NCI-H2107 (cell line): ENCODE measurements at places on chromosomes 16 and 17.

DNA sequence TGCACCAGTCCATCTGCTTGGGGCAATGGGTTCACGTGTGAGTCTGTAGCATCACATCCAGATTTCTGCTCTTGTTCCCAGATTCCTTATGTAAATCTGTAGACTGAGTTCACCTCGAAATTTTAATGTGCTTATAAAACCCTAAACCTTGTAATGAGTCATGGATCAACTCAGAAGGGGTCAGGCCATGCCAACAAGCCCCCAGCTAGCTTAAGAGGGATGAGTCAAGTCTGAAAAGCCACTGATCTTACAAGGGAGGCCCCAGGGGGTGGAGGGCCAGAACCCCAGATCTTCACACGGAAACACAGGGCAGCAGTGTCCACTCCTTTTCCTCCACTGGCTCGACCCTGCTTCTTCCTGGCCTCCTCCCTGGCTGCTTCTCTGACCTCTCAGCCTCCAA, 399.1 kb upstream of the CDH5 start:
- no peak for DNase-seq

DNA sequence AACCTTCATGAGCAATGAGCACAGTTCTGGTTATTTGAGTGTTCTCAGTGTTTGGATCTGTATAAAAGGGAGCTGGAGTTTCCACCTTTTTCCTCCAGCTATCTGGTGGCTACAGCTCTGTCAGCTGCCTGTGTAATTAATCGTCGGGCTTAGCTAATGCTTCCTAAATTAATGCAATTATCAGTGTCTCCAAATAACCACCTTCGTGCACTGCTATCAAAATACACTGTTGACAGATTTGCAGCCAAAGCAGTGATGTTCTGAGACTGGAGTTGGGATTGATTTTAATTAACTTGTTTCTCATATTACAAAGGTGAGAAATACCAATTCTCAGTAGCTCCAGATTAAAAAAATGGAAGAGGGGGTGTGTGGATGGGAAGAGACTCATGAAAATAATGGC, 325.8 kb downstream of the CBLN1 start:
- DNase-seq = no peak

GRCh38 chr17:34379868-34380267, 16.8 kb upstream of the CCL1 start:
- DNase-seq = no peak

- no peak for DNase-seq
These were observed 128.9 kb upstream of the WSCD1 start for GRCh38 chr17:5941258-5941657.

GRCh38 chr16:4225075-4225474, 16.8 kb downstream of the SRL start:
- DNase-seq = no peak

DNA sequence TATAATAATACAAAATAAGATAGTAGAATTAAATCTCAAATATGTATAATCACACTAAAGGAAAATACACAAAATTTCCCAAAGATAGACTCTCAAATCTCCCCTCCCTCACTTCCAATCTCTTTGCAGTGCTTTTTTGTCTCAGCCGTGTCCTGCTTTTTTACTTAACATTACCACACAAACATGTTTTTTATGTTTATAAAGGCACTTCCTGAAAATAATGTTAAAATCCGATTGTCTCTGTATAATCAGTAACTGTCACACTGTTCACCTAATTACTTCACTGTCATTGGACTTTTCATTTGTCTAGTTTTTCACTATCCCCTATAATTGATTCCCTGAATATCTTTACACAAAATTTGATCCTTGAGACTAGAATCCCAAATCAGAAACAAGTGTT, 38.2 kb upstream of the ALDH3A2 start:
- no peak for DNase-seq

- DNase-seq = no peak
These were observed 45.1 kb upstream of the NOS2 start for GRCh38 chr17:27845264-27846041.

DNA sequence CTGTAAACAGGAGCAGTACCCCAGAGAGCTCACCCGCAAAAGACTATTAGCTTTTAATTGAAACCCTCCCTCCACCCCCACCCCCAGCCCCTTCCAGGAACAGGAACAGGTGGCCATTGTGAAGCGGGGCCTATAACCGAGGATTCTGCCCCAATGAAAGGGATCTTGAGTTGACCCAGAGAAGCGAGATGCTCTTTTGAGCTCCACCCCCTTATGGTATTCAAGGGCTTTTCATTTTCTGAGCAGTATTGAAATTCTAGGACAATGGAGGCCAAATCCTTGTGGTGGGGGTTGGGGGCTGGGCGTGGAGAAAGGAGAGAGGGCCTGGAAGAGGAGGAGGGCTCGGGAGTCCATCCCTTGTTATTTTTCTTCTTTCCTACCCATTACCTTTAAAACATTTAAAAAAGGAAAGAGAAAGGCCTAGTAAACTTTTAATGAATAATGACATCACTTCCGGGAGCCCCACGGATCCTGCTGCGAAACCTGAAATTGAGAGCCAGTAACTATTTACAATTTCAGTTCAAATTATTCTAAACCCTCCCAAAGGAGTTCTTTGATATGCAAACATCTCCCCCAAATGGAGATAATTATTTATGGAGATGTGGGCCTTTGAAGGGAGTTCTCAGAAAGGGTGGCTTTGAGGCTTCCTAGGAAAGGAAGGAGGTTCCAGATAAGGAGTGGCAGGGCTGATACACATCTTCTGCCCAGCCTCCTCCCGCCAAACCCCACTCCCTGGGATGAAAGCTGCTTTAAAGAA, 30.5 kb downstream of the HS3ST3B1 start:
- no peak for DNase-seq

- no peak for DNase-seq
These were observed 205.2 kb upstream of the WSCD1 start for GRCh38 chr17:5864741-5865657.

GRCh38 chr17:27959382-27959709, 66.2 kb upstream of the LYRM9 start:
- DNase-seq = no peak

GRCh38 chr17:81251094-81251708, 12.1 kb downstream of the NDUFAF8 start:
- no peak for DNase-seq

DNA sequence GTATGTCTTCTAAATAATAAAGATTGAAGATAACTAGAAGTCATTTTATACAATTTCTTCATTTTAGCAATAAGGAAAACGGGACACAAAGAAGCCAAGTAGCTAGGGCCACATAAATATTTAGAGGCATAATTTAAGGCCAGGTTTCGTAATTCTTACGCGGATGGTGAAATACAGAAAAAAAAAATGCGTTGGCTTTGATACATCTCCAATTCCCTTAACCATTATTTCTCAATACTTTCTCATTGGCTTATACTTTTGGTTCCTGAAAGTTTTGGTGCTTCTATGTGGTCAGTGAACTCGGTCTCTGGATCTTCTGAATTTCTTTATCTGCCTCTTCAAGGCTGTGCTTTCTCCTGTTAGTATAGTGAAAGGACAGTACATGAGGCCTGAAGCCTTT, 888.1 kb downstream of the KCNJ2 start:
- no peak for DNase-seq
